Tibial artery (tissue), 4 donors: ENCODE measurements at places on chromosomes 12 and 14.
A peak's percentile ranks its signal among the peaks of the same experiment; 100 is the strongest.

DNA sequence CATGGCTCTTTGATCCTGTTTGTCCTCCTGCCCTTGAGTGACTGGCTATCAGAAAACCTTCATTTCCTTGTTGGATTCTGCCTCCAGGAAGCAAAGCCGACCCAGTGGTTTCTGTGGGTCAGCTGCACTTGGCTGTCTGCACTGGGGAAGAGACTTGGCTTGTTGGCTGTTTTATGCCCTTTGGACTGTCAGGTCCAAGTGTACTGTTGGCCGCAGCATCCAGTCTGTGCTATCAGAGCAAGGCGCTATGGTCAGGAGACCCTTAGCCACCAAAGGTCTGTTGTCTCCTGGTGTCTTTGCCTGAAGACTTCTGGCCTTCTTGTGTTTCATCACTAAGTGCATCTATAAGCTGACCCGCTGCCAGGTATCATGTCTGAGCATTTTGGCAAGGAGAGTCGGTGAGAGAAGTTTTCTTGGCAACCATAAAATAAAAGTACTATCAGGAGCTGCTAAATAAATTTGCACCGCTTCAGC is 177.4 kb upstream of the HIF1A start:
- no peak for DNase-seq

DNA sequence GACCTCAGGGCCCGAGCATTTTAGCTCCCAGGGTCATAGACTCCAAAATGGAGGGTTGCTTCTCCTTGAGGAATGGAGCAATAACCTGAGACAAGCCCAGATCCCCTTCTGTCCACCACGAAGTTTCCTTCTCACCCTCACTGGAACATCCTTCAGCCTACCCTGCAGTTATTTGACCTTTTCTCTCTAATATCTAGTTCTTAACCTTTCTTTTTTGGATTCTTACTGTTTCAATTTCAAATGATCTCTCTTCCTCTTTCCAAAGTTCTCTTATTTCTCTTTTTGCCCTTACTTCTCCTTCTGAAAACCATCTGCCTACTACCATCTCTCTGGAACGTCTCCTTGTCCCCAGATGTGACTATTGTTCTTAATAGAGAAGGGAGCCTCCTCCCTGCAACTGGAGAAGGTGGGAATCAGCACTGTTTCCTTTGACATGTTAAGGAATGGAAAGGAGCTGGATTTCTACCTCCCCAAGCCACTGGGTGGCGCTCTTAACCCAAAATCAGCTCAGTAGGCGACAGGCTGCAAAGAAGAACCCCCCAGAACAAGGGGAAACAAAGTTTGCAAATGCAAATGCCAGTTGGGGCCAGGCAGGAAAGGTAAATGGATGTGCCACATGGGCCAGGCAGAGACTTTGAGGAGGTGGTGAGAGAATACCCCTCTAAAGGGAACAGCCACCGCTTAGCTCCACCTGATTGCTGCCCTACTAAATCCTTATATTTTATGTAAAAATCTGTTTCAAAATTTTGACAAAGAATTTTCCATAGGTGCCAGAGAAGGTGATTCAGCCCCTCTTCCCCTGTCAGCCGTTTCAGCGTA is 22.4 kb upstream of the PDE1B start:
- no peak for DNase-seq

DNA sequence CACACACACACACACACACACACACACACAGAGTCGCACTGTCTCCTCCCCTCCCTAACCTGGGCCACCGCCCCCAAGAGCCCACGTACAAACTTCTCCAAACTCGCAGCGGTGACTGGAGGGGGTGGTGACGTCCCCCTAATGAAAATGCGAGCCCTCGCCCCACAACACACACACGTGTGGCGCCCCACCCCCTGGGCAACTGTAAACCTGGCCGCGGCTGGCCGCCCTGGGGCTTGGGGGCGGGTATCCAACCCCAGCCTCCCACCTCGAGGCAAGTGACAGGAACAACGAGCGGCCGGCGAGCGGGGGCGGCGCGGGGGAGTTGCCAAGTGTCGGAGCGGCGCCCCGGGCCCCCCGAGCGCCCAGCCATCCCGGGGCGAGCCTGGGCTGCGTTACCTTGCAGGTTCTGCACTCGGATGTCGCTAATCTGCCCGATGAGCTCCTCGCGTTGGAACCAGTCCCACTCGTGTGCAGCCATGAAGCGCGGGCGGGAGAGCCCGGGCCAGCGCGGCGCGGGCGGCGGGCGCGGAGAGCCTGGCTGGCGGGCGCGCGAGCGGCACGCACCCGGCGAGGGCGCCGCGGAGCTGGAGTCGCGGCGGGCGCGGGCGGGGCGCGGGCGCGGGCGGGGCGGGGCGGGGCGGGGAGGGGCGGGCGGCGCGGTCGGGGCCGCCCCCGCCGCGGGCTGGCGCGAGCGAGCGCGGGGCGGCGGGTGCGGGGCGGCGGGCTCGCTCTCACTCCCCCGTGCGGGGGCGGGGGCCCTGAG is at the start of gene CLMN:
TSS of gene CLMN (minus strand) at position 597 of the 766 bp plus-strand sequence. CDS start at position 481, 116 bp downstream.
- no peak for DNase-seq

DNA sequence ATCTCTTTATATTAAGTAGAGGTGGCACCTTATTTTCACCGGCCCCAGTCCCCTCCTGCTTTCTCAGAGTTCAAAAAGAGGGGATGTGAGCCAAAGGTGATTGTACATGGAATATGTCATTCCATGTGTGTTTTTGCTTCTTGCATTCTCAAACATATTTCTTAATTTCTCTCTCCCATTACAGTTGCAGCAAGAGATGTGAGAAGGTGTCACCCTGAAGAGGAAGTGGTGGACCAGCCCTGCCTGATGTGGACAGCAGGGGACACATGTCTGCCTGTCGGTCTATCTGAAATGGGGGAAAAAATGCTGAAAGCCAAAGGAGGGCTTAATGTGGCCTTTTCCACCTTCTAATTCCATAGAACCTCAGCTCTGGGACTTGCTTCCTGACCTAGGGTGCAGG is 1.9 kb upstream of the FOXN3 start:
- DNase-seq = no peak

- DNase-seq = peak; percentile 41
Observed at GRCh38 chr12:108616941-108617858, 16.5 kb downstream of the SELPLG start.

- no peak for DNase-seq
Observed at GRCh38 chr12:128259556-128260070, 7.4 kb upstream of the TMEM132C start.

GRCh38 chr12:49825360-49825970 is 2.7 kb downstream of the NCKAP5L start:
- DNase-seq = peak; percentile 58

DNA sequence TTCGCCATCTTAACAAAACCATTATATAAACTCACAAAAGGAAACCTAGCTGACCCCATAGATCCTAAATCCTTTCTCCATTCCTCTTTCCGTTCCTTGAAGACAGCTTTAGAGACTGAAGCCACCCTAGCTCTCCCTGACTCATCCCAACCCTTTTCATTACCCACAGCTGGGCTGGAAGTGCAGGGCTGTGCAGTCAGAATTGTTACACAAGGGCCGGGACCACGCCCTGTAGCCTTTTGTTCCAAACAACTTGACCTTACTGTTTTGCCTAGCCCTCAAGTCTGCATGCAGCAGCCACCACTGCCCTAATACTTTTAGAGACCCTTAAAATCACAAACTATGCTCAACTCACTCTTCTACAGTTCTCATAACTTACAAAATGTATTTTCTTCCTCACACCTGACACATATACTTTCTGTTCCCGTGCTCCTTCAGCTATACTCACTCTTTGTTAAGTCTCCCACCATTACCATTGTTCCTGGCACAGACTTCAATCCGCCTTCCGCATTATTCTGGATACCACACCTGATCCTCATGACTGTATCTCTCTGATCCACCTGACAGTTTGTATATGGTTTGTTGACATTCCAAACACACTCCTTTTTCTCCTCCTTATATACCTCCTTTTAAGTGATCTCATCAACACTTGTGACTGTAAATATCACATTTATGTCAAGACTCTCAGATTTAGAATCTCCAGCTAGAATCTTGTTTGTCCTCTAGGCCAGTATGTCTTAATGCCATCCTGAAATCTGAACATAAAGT is 208.7 kb downstream of the KITLG start:
- DNase-seq = peak; percentile 65

DNA sequence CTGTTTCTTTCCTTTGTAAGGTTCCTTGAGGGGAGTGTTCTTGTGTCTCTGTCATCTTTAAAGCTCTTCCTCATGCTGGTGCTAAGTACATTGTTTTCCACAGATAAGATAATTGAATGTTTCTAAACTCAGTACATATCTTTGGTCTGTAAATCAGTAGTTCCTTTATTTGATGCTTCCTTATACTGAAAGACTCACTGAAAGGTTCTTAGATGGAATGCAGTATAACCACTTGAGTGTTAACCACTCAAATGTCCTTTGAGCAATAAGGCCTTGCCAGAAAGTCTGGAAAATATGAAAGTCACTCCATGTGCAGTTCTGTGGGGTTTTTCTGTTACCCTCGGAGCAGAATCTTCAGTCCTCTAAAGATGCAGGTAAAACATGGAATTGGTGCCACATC is 23.0 kb upstream of the RNU6-8 start:
- DNase-seq = no peak

DNA sequence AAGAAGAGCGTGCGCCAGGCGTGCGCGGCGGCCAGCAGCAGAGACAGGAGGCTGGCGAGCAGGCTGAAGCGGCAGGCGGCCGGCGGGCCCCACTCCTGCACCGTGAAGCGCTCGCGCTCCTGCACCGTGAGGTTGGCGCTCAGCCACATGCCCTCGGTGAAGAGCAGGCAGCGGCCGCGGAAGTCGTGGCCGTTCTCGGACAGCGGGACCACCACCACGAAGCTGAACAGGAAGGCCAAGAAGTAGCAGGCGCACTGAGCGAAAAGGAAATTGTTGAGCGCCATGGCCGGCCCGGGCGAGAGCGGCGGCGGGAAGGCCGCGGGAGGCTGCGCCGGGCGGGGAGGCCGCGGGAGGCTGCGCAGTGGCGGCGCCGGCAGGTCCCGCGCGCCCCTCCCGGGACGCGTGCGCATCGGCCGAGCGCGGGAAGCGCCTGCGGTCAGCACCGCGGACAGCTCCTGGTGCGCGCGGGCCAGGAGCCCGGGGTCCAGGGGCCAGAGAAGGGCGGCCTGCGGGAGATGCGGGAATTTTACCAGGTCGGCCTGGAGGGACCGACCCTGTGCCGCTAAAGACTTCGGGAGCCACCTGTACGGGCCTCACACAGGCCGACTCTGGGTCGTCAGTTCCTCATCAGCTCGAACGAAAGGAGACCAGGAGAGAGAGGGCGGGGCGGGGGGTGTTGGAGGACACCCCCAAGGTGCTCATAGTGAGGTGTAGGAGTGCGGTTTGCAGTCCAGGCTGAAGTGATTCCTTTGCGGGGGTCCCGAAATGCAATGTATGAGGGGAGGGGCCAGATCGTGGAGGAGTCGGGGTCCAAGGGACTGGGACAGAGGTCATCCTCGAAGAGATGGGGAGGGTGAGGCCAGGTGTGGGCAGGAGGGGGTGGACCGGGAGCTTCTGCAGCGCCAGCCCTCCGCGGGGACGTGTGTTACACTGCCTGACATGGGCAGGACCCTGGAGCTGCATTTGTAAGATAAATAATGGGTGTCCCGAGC is at the start of gene TMEM179:
TSS of gene TMEM179 (minus strand) at position 315 of the 992 bp plus-strand sequence. CDS start at position 284, 31 bp downstream.
- DNase-seq = peak; percentile 39

GRCh38 chr14:21104448-21105060 is 3.7 kb downstream of the TMEM253 start:
- peak; percentile 79 for DNase-seq

- peak; percentile 63 for DNase-seq
Observed at GRCh38 chr14:104103446-104104075, 18.1 kb downstream of the ASPG start.

GRCh38 chr14:65156568-65157366 is 54.5 kb upstream of the MAX start:
- peak; percentile 80 for DNase-seq

DNA sequence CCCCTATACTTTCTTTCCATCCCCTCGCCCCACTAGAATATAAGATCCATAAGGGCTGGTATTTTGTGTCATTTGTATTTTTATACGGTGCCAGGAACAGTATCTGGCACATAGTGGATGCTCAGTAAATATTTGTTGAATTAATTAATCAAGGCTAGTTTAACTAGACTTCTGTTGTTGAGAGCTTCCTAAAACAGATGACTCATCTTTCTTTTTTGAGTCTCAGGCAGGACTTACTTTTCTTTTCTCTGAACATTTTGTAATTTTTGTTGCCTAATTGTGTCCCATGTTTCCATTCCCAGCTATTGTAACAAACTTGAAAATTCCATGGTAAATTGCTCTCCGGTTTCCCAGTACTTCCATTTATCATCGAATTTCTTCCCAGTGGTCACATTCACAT is 16.7 kb downstream of the STK38L start:
- DNase-seq = no peak

GRCh38 chr14:39554576-39554975 is 122.3 kb upstream of the FBXO33 start:
- no peak for DNase-seq

- DNase-seq = peak; percentile 60
Observed at GRCh38 chr14:23112359-23113178, 6.5 kb downstream of the CEBPE start.

DNA sequence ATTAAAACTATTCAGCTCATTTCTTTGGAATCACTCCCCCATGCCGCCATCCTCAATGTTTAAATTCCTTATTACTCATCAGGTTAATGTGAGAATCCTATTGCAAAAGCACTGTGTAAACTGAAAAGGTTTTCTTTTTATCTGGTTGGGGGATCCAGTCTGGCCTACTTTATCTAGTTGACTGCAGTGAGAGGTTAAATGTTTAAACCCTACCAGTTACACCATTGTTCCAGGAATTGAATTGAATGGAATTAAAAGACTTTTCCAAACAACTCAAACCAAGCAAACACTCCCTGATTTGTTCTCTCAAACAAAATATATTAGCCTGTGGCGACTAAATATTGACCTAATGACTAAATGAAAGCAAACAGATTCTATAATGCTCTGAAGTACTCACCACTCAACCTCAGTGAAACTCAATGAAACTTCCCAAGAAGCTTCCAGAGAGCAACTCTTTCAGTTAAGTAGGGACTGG is 100.5 kb downstream of the VEZT start:
- DNase-seq = no peak

DNA sequence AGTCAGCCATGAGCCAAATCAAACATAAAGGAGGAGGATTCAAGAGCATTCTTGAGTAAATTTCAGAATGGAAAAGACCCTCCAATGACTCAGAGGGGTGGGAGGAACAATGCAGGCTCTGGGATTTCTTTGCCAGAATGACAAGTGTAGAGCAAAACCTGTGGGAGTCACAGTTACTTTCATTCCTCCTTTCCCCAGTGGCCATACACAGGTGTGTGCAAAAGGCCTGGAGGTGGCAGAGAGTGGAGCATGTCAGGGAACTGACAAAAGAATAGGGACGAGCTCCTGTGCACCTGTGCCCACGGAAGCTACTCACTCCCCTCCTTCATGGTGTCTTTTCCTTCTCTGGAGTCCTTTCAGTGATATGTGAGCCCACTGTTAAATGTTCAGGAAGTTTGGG is 9.4 kb upstream of the CIPC start:
- DNase-seq = no peak

GRCh38 chr14:74518221-74518620 is 24.7 kb downstream of the ISCA2 start:
- DNase-seq = no peak
